ENCODE measurements at places on chromosomes 12 and 14.

DNA sequence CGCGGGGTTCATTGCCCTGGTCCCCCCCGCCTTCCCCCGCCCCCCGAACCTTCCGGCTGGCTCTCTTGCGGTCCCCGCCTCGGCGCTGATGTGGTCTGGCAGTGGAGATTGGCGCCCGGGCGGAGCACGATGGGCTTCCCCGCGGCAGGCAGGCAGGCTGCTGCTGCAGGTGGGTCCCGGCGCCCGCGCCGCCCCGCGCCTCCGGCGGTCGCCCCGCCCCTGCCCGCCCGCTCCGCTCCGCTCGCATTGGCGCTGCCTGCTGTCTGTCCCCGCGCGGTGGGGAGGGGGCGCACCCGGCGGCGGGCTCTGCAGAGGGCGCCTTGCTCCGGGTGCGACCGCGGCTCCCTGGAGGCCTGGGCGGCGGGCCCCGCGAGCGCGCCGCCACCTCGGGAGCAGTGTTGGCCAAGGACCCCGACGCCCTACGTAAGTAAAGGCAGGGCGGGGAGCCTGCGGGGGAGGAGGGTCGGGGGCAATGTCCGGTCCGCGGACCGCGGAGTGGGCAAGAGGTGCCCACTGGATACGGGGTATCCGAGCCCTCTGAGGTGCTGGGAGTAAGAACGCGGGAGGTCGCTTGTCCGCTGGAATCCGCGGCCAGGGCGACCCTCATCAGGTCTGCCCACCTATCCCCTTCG is at the start of gene AKAP5:
Gene AKAP5, plus strand, starts transcription at position 309 of the 632 bp plus-strand sequence. CDS start 2,896 bp downstream, outside the sequence.
- peak; percentile 83 for DNase-seq

- no peak for DNase-seq
Measured at GRCh38 chr12:53551889-53552291, 44.6 kb upstream of the NPFF start.

GRCh38 chr12:116731801-116732200 is 6.1 kb downstream of the SPRING1 start:
- no peak for DNase-seq

- no peak for DNase-seq
Measured at GRCh38 chr14:19828314-19828713, 24.7 kb downstream of the OR4N2 start.

DNA sequence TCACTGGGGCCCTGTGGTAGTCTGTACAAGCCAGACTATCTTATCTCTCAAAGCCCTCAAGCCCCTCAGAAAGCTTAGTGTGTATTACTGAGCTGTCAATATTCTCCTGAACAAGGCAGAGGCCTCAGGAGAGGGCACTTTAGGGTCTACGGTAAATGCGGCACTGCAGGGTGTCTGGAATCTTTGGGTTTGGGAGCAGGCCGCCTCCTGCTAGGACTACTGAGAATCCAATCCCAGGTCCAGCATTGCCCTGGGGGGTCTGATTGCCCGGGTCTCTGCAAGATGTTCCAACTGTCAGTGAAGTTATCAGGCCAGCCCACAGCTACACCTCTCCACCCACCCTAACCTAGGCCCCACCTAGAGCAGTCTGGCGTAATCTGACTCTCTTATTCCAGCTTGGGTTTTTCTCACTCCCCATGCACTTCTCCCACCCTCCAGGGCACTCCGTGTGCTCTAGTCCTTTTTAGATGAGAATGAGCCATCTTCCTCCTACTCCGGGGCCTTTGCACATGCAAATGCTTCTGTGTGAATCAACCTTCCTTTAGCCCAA is 4.3 kb upstream of the ZFP36L1 start:
- DNase-seq: no peak

GRCh38 chr14:44970907-44971306 is 8.9 kb downstream of the TOGARAM1 start:
- DNase-seq: no peak

GRCh38 chr12:30965613-30965985 is 39.1 kb downstream of the TSPAN11 start:
- DNase-seq: no peak

DNA sequence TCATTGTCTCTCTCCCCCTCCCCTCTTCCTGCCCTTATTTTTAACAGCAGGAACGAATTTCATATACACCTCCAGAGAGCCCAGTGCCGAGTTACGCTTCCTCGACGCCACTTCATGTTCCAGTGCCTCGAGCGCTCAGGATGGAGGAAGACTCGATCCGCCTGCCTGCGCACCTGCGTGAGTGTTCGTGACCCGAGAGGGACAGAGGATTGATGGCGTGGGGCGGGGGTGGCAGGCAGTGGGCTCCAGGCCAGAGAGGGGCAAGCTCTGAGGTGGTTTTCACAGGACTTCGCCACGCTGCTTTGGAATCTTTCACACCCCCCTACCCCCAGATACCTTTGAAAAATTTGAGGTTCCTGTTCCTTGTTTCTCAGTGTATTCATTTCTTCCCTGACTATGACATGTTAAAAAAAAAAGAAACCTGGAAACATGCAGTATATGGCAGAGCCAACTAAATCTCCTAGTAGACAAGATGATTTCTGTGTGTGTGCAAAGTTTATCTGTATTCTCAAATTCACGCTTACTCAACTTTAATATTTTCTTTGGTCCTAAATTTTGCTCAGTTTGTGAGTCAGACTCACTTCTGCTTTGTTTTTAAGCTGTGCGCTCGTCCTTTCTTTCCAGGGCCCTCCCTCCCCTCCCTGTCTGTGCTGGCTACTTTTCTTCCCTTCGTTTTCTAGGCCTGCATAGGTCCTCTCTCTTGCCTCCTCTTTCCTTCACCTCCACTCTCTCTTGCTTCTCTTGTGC is 103.1 kb downstream of the ETV6 start:
- no peak for DNase-seq

DNA sequence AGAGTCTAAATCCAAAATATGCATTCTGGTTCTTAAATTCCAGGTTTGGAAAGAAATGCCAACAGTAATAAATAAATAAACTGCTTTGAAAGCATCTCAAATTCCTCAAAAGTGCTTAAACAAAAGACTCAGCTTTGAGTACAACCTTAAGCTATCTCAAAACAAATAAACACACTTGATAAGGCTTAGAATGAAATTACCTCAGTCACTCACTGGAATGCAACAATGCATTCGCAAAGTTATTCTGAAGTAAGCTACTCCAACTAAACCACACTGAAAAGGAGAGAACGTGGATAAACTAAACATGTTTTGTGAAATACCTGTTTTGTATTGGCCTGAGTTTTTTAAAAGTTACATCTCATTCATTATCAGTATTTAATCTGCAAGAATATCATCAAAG is 1.2 kb downstream of the SPTSSA start:
- DNase-seq: no peak

DNA sequence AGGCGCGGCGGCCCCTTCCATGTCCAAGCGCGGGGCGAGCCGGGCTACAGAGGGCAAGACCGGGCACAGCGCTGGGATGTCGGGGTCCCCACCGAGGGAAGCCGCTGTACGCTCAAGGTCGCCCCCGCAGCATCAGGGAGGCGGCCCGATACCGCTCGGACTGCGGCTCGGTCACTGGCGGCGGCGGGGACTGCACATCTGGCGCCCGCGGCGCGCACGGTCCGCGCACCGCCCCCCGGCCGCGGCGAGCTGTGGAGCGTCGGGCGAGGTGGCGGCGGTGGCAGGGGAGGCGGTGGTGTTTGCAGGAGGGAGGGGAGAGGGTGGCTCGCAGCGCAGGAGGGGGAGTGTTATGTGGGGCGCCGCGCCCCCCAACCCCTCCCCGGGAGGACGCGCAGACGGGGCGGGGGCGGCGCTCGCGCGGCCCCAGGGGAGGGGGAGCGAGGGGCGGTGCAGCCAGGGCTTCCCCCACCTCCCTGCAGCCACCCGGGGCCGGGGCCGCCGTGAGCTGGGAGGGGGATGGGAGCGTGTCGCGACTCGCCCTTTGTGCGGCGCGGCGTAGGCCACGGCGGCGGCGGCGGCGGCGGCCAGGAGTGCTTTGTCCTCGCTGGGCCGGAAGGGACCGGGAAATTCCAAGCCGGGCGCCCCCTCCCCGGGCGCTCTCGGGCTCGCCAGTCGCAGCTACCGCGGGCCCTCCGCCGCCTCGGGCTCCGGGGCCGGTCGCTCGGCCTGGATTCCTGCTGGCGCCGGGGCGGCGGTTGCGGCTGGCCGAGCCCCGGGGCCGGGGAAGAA is at the start of gene NUAK1:
Gene NUAK1, minus strand, starts transcription at position 322 of the 789 bp plus-strand sequence. Its CDS starts 301 bp downstream, at position 21.
- peak; percentile 31 for DNase-seq

DNA sequence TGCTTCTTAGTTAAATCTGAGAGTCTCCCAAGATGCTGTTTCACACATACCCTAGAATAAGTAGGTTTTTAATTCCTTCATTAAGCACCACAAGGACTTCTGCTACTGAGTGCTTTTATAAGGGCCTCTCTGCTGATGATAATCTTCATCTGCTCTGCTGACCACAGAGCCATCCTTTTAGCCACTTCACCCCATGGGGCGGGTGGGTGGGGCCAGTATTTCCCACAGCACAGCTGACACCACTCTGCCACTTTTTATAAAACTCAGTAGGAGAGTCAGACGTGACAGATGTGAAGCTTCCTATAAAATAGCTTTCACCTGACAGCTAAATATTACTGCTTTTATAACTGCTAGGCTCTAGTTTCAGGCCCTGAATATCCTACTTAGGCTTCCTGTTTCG is 20.3 kb downstream of the FCF1 start:
- DNase-seq: no peak

- DNase-seq: no peak
Measured at GRCh38 chr12:89695100-89695499, 13.5 kb downstream of the ATP2B1 start.

DNA sequence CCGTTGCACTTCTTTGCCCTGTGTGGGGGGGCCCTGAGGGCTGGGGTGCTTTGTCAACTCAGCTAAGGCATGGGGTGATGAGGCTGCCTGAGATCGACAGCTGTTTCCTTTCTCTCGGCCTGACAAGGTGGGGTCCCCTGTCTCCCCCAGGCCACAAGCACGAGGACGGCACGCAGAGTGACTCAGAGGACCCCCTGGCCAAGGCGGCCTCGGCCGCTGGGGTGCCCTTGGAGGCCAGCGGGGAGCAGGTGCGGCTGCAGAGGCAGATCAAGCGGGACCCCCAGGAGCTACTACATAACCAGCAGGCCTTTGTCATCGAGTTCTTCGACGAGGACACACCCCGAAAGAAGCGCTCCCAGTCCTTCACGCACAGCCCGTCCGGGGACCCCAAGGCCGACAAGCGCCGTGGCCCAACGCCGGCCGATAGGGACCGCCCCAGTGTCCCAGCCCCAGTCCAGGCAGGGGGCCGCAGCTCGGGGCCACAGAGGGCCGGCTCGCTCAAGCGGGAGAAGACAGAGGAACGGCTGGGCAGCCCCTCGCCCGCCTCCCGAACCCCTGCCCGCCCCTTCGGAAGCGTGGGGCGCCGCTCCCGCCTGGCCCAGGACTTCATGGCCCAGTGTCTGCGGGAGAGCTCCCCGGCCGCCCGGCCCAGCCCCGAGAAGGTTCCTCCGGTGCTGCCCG is 18.8 kb downstream of the CEP170B start:
- DNase-seq: no peak

GRCh38 chr14:65423982-65424381 is 11.5 kb downstream of the FUT8 start:
- DNase-seq: peak; percentile 72

DNA sequence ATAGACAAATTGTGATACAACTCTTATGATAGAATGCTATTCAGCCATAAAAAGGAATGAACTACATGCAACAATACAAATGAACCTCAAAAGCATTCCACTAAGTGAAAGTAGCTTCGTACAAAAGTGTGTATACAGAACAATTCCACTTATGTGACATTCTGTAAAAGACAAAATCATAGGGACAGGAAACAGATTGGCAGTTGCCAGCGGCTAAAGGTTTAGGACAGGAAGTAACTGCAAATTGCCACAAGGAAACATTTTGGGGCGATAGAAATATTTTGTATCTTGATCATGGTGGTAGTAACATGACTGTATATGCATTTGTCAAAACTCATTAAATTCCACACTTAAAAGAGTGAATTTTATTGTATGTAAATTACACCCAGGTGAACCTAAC is 113.4 kb downstream of the CAPZA3 start:
- DNase-seq: no peak

GRCh38 chr14:52783206-52783605 is 8.2 kb downstream of the GNPNAT1 start:
- DNase-seq: no peak

DNA sequence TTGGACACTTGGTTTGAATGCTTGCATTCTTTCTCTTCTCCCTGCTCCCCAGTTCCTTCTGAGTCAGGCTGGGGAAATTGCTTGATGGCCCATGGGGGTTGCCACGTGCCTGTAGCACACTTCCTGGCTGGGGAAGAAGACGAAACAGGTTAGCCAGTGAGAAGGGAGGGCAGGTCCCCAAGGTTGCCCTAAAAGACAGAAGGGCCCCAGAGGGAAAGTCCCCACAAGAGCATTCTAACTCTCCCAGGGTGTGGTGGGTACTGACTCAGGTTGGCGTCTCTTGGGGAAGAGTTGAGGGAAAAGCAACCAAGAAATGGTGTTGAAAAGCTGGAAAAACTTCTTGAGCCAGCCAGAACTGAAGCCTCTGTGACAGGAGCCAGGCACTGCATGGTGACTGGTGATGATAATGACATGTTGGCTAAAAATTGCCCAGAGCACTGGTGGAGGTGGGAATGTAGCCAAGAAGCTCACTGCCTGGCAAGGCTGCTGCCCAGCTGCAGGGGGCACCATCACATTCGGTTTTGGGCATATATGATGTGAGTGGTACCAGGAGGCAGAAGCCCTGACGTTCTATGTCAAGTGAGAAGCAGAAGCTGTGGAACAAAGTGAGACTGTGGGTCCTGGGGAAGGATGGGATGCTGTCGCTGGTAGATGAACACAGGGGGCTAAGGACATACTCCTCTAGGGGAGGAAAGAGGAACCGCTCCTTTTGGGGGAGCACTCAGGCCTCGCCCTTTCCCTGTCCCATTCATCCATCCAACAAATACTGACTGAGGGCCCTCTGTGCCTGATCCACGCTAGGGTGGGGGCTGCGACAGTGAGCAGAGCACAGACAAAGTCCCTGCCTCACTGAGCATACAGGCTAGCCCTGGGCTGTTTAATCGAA is 8.1 kb upstream of the RABGGTA start:
- no peak for DNase-seq

GRCh38 chr14:23551266-23552028 is at the start of gene ZFHX2:
TSS of gene ZFHX2 (minus strand) at chr14:23551765. CDS start at chr14:23535325, 16,440 bp downstream.
- peak; percentile 82 for DNase-seq

DNA sequence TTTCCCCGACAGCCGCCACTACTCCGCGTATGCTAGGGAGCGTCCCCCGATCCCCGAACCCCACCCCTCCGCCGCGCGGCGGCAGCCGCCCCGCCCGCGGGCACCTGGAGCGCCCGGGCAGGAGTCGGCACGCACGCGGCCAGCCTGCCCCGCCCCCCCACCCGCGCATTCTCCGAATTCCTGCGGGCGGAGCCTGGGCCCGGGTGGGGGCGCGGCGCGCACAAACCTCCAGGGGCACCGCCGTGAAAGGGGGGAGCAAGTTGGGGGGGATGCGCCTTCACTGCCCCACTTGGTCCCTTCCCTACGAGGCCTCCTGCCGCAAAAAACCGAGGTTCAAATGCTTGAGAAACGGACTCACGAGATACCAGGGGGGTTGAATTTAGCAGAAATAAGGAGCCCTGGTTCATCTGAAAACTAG is 1.7 kb downstream of the AJUBA start:
- no peak for DNase-seq

GRCh38 chr12:9943240-9943639 is 11.1 kb upstream of the CLEC2A start:
- peak; percentile 27 for DNase-seq

- DNase-seq: no peak
Measured at GRCh38 chr12:109994401-109995175, 1.6 kb downstream of the GIT2 start.

GRCh38 chr12:54917001-54917488 is 62.7 kb downstream of the MUCL1 start:
- DNase-seq: no peak
